ENCODE measurements at places on chromosomes 4 and X.

GRCh38 chr4:7918981-7919380, 20.7 kb downstream of the AFAP1 start:
- no peak for DNase-seq

DNA sequence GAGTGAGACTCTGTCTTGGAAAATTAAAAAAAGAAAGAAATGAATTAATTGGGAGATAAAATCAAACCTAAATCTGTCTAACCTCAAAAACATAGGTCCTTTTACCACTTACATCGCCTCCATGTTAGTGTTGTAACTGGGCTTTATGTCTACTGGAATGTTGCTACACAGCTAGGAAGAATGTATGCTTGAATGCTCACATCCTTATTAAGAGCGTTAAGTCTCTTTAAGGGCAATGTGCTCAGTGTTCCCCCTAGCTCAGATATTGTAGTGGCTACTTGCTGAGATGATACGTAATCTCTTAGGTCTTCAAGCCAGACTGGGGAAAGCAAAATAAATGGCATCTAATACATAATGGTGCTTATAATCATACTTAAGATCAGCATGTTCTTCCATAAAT, 1072.8 kb downstream of the PDHA2 start:
- no peak for DNase-seq

DNA sequence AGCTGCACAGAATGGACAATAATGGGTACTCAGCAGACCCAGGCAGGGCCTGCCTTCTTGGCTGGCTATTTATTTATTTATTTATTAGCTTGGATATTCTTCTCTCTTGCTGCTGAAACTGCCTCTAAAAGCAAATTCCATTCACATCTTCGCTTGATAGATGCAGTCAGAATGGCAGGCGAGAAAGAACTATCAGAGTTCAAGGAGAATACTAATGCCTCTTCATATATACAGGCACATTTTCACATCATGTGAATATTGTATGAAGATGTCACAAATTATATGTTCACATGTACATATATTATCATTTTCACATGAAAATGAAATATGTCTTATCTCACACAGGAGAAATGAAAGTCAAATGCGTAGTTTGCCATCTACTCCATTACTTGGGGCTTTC, 479.7 kb upstream of the ATOH1 start:
- no peak for DNase-seq

DNA sequence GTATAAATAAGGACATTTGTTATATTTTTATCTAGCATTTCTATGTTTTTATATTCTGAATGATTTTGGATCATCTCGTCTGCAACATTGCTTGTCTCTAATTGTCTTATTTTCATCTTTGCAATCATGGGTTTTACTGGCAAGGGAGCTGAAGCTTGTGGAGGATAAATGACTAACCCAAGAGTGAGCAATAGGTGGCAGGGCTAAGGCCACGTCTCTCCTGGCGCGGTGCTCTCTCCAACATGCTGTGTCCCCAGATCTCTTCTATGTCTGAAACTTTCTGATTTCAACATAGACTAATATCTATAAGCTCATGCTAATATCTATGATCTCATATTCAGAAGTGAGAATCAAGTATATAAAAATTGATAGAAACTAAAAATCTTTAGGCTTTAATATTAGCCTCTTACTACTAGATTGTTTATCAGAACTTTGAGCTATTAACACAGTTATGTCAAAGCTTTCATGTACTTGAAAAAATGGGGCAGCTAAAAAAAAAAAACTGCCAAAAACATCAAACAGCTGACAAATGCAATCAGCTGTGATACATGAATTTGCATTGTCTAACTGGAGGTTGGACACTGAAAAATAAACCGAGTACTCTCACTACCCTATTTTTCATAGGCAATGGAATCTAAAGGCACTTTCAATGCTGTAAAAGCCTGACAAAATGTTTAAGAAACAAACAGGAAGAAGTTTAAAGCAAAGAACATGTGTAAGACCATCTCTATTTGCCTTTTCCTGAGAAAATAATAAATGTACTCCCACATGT, 169.2 kb downstream of the TMA16 start:
- DNase-seq, result no peak

- no peak for DNase-seq
These were observed 348.5 kb upstream of the INTU start for GRCh38 chr4:127284236-127284635.

DNA sequence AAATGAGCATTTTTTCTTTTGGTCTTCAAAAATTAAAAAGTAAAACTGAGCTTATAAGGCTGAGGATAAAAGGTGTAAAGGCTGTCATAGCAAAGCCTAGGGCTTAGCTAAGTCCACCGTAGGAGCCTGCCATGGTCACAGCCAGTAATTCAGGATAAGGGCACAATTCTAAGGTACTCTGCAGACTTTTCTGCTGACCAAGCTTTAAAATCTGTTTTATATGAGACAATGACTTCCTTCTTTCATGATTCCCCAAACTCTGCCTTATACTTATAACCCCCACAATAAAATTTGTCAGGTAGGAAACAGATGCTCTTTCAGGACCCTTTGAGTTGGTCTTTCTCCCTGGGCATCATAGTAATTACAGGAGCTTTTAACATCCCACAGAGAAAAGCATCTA, 138.5 kb downstream of the COL4A6 start:
- DNase-seq, result no peak

DNA sequence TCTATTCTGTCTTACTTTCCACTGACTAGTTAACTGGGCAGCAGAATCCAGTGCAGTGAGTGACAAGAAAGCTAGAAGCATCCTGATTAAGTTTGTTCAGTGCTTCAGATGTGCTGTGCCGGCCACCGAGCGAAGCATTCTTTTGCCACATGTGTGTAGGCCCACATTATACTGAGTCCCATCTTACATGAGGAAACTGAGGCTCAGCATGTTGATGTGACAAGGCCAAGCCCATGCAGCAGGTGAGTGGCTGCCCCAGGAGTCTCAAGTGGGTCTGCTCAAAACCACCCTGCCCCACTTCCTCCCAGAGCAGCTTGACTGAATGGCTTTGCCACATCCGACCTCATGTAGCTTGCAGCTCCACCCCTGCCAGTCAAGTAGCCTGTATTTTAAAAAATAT, 50.5 kb downstream of the RHOH start:
- DNase-seq, result no peak

- DNase-seq, result no peak
These were observed 30.3 kb downstream of the STPG2 start for GRCh38 chr4:98113012-98113411.

DNA sequence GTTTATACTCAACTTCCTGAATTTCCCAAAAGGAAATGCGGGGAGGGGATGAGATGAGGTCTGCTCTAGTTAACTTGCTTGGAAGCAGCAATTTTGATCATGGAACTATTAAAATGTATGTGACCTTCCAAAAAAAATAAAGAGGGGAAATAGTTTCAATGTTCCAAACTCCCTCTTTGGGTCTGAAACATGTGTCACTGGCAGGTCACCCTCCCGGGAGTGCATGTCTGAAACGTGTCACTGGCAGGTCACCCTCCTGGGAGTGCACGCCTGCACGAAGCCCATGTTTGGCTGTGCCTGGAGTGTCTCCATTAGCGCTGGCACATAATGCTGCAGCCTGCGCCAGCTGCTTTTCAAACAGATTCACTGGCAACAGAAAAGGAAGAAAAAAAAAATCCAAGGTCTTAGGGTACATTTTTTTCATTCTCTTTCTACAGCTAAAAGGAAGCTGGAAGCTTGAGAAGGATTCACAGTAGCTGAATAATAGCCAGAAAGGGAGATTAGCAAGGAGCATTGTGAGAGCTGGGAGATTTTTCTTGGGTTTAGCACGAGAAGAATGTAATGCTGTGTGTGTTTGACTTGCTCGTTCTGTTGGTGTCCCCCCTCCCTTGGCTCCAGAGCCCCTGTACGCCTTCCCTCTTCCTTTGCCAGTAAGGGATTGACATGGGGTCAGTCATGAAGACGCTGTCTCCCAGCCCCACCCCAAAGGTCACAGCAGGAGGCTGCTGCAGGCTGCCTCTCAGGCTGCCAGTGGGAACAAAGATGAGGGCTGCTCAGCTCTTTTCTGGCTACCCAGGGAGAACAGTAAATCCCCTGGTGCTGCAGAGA, 39.2 kb upstream of the TLR3 start:
- DNase-seq, result peak; percentile 57

GRCh38 chr4:128552586-128552907, 257.0 kb upstream of the JADE1 start:
- peak; percentile 42 for DNase-seq

DNA sequence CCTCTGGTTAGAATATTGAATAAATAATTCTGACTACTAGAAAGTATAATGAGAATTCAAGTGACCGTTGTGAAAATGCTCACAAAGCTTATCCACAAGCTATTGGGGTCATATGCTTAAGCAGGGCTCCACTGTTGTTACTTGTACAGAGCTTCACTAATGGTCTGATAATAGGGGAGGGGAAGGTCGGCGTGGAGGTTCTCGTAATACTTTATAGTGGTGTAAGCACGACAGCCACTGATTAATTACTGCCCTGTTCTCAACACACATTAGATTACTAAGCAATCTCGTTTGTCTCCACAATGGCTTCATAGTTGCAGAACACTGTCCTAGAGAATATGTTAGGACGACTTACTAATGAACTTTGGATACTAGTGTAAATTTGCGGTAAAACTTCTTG, 11.6 kb downstream of the UNC5C start:
- DNase-seq, result no peak

DNA sequence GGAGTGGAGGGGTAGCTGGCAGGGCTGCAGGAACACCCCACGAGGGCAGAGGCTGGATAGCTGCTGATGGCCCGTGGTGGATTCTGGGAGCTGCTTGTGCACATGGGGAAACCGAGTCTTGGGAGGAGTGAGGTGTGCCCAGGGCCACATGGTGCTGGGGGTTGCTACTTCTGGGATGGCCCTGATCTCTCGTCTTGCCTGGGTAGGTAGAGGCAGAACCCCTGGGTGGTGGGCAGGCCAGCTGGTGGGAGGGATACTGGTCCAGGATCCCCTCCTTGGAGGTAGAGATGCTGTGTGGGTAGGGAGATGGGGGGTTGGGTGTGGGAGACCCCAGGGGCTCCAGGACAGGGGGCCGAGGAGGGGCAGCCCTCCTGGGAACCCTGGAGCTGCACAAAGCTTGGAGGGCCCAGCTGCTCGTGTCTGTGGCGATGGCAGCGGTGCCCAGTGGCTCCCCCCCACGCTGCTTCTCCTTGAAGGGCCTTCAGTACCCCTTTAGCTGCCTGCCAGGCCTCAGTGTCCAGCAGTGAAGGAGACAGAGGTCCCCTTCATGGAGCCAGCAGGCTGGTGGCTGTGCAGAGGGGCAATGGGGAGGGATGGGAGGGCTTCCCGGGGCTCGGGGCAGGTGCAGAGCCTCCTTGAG, 3.2 kb downstream of the NAT8L start:
- DNase-seq, result no peak

- peak; percentile 38 for DNase-seq
These were observed 18.3 kb downstream of the SCARB2 start for GRCh38 chr4:76195326-76195725.

DNA sequence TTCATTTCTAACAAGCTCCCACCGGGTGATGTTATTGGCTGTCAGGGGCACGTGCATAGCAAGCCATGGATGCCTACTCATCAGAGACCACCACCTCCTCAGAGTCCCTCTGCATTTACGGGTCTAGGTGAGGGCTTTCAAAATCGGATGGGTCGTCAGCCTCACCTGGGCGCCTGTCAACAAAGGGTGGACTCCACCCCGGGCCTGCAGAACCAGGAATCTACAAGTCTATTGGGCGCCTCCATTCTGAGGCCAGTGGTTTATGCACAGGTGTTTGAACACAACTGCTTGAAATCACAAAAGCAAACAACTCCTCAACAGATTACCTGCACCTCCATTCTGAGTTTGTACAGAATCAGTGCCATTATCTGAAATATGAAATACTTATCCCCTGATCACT, 318.9 kb downstream of the PTTG2 start:
- DNase-seq, result no peak

- DNase-seq, result no peak
These were observed 37.2 kb downstream of the PCGF3 start for GRCh38 chr4:742742-743311.

DNA sequence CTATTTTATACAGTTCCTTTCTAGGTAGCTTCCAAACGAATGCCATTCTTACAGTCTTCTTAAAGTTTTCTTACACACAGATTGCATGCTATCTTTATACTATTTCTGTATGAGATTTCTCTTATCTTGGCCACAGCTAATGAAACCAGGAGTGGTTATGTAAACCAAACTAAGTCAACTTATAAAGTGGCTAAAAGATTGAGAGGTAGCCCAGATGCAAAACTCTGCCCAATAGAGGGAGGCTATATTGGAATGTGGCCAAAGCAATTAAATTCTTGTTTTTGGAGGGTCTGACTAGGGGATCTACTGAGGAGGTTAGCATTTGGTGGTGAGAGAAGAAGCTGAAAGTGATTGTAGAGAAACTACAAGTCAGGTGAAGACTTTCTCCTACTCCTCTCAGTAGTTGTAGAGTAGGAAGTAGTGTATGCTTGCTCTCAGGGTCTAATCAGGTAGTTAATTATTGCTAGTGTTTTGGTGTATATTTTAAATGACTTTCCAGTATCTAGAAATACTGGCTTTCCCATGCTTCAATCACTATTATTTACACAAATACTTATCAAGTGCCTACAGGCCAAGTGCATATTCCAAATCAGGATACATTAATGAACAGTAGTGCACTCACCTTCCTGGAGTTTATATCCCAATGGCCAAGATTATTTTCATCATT, 104.2 kb upstream of the HPGD start:
- no peak for DNase-seq

- DNase-seq, result peak; percentile 47
These were observed 23.6 kb upstream of the HGFAC start for GRCh38 chr4:3418029-3418762.

GRCh38 chrX:117996408-117996807, 120.2 kb downstream of the KLHL13 start:
- no peak for DNase-seq

- no peak for DNase-seq
These were observed 162.4 kb upstream of the PRDX4 start for GRCh38 chrX:23504895-23505294.

GRCh38 chrX:8955511-8955910, 78.4 kb downstream of the FAM9B start:
- no peak for DNase-seq

GRCh38 chrX:54423161-54423888, 16.9 kb upstream of the TSR2 start:
- no peak for DNase-seq

All from DMS79 treated with DMSO at 0.1 percent for 48 hours (cell line).